ENCODE measurements at places on chromosomes 12 and 14. TPM values are rescaled to one million over a fixed set of nuclear protein-coding genes. Genes with fewer than 3 reads are reported as not detected.
A peak's percentile ranks its signal among the peaks of the same experiment; 100 is the strongest.

GRCh38 chr12:91746976-91747375 is 398.7 kb downstream of the BTG1 start:
- H3K36me3 ChIP-seq = no peaks in the 10 kb centered on the region
- DNase-seq = no peak
- H3K27me3 ChIP-seq = no peaks in the 10 kb centered on the region
- H3K4me3 ChIP-seq = no peak overlapping the region
- no peak overlapping the region for H3K27ac ChIP-seq

GRCh38 chr12:123109319-123109772 is 41.5 kb downstream of the PITPNM2 start:
- H3K27ac ChIP-seq = no peak overlapping the region
- no peaks in the 10 kb centered on the region for H3K27me3 ChIP-seq
- peaks cover 2% of the 10 kb centered on the region for H3K4me1 ChIP-seq
- DNase-seq = no peak

- DNase-seq = peak; percentile 47
- H3K36me3 ChIP-seq = no peaks in the 10 kb centered on the region
- peak overlapping the region; percentile 92 for H3K27ac ChIP-seq
- no peaks in the 10 kb centered on the region for H3K27me3 ChIP-seq
Measured at GRCh38 chr14:55580470-55581341, 699 bp downstream of the KTN1 start.

DNA sequence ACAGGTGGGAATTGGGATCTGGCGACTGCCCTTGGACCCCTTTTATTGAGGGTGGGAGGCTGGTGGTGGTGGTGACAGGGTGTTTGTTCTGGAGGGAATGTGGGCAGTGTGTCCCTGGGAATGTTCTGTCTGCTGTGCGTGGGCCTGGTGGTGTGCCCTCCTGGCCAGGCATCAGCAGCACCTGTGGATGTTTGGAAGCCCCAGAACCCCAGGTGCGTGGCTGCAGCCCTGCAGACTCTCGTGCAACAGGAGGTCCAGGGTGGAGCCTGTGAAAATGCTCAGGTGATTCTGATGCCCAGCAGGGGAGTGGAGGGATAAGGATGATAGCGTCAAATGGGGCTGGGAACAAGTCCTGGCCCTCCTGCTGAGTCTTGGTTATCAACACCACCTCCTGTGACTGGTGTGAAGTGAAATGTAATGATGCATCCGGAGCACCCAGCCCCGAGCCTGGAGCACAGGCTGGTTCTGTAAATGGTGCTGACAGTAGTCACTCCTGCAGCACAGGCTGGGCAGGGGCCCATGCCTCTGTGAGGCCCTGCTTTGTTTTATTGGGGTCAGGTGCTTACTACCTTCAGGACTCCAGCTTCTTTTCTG is 176.6 kb downstream of the TSPAN9 start:
- no peak overlapping the region for H3K27ac ChIP-seq
- no peaks in the 10 kb centered on the region for H3K27me3 ChIP-seq
- no peaks in the 10 kb centered on the region for H3K36me3 ChIP-seq
- H3K4me1 ChIP-seq = peaks cover 4% of the 10 kb centered on the region
- H3K4me3 ChIP-seq = no peak overlapping the region

DNA sequence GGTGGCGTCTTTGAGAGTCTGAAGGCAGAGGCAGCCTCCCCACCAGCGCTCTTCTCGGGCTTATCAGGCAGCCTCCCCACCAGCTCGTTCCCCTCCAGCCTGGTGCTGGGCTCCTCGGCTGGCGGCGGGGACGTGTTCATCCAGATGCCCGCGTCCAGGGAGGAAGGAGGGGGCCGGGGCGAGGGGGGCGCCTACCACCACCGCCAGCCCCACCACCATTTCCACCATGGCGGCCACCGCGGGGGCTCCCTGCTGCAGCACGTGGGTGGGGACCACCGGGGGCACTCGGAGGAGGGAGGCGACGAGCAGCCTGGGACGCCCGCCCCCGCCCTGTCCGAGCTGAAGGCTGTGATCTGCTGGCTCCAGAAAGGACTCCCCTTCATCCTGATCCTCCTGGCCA is 11.8 kb downstream of the RNFT2 start:
- H3K4me3 ChIP-seq = no peak overlapping the region
- no peaks in the 10 kb centered on the region for H3K4me1 ChIP-seq
- DNase-seq = no peak
- H3K27me3 ChIP-seq = no peaks in the 10 kb centered on the region
- no peak overlapping the region for H3K27ac ChIP-seq

DNA sequence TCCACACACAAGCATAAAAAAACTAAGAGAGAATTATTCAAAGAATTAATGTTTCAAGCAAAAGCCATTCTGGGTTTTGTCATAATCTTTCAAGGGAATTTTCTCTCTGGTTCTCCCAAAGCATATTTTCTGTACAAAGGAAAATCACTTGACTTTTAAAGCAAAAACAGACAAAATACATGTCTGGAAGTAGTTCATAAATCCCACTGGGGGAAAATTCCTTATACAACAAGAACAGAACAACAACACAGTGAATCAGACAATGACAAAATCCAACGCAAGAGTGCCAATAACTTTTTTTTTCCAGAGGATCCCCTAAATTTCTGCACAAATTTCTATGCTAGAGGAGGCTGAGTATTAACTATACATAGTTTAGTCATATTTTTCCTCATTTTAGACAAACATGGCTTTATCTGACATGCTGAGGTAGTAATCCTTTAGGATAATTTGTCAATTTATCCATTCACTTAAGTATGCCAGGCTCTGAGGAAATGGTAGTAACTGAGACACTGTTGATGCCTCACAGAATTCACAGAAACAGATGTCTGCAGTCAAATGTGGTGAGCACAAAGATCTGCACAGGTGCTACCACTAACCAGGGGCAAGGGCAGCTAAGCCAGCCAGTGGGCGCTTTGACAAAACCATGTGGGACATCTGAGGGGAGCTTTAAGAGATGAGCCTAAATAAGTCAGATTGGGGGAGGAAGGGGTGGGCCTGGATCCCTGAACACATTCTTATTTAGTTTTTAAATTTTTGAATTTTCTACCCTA is 38.0 kb downstream of the GRIP1 start:
- no peak overlapping the region for H3K4me3 ChIP-seq
- no peaks in the 10 kb centered on the region for H3K4me1 ChIP-seq
- H3K27ac ChIP-seq = no peak overlapping the region
- H3K27me3 ChIP-seq = no peaks in the 10 kb centered on the region
- H3K36me3 ChIP-seq = no peaks in the 10 kb centered on the region

- DNase-seq = no peak
- H3K4me3 ChIP-seq = no peak overlapping the region
- no peaks in the 10 kb centered on the region for H3K4me1 ChIP-seq
- H3K27ac ChIP-seq = peak overlapping the region; percentile 36
- no peaks in the 10 kb centered on the region for H3K27me3 ChIP-seq
Measured at GRCh38 chr12:47236109-47236714, 156.5 kb upstream of the AMIGO2 start.

DNA sequence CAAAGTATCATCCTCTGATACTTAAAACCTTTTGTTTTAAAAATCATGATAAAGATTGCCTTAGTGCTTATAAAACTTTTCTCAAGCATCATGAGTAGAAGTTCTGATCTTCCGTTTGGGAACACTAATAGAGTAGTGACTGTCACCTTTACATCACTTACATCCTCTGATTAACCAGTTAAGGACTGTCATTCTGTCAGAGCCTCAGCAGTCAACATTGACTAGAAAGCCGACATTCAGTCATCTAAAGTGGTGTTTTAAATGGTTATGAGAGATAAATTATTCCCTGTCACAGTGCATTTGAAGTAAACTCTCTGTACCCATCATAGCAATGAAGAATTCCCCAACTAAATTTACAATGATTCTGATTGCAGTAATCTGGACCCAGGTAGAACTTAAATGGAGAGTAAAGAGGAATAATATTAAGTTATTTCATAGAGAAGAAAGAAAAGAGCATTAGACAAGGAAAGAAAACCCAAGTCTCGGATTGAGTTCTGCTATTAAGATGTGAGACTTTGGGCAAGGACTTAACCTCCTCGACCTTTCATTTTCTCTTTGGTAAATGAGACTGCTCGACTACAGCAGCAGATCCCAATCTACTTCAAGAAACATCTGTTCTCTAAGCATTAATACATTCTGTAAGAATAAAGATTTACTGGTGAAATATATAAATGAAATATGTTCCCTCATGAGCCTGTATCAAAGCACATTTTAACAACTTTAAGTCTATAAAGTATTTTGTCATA is 563.9 kb upstream of the LMO3 start:
- H3K4me1 ChIP-seq = no peaks in the 10 kb centered on the region
- H3K36me3 ChIP-seq = no peaks in the 10 kb centered on the region
- no peak overlapping the region for H3K4me3 ChIP-seq
- no peak overlapping the region for H3K27ac ChIP-seq

DNA sequence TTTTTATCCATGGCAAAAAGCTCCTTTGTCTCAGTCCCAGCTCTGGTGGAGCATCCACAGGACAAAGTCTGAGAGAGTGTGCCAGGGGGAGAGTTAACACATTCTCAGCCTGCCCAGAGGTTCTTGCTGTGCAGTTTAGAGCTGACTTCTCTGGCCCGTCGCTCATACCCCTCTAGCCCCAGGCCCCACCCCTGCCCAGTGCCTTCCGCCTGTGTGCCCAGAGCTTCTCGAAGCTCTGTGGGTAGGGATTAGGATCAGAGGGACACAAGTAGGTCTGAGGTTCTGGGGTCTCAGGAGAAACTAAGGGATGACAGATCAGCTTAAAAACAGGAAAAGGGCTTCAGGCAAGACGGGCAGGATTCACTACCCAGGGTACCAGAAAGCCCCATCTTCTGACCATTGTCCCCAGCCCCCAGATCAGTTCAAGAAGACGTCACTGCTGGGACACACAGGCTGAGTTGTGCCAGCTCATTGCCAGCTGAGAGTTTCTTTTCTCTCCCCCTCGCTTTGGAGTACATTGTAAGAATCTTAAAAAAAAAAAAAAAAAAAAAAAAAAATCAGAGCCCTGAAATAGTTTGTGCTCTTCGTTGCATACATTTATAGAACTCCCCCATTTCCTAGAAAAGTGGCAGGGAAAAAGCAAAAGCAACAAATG is 127.0 kb downstream of the GCH1 start:
- H3K27me3 ChIP-seq = no peaks in the 10 kb centered on the region
- H3K27ac ChIP-seq = no peak overlapping the region
- H3K4me1 ChIP-seq = peaks cover 5% of the 10 kb centered on the region
- DNase-seq = no peak
- no peak overlapping the region for H3K4me3 ChIP-seq

GRCh38 chr14:25122211-25122610 is 72.3 kb upstream of the STXBP6 start:
- no peak overlapping the region for H3K4me3 ChIP-seq
- H3K36me3 ChIP-seq = no peaks in the 10 kb centered on the region
- DNase-seq = no peak
- H3K4me1 ChIP-seq = no peaks in the 10 kb centered on the region
- H3K27ac ChIP-seq = no peak overlapping the region
- H3K27me3 ChIP-seq = no peaks in the 10 kb centered on the region

GRCh38 chr12:132390287-132391076 is 61.1 kb upstream of the GALNT9 start:
- DNase-seq = no peak
- H3K36me3 ChIP-seq = no peaks in the 10 kb centered on the region
- no peak overlapping the region for H3K27ac ChIP-seq
- no peak overlapping the region for H3K4me3 ChIP-seq

DNA sequence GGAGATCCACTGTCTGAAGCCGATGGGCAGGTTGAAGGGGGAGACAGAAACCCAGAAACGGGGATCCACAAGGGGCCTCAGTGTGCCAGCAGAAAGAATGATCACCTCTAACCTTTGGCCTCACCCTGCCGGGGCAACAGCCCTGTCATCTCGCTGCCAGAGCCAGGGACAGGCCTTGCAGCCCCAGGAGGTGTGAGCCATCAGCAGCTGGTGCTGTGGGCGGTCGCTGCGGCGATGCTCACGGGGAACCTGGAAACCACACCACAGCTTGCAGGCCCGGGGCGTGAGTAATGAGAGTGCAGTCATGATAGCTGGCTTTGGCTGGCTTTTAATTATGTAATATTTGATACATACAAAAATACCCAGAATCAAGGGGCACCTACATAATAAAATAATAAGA is 4.7 kb upstream of the TTC7B start:
- H3K4me3 ChIP-seq = no peak overlapping the region
- no peaks in the 10 kb centered on the region for H3K27me3 ChIP-seq
- H3K27ac ChIP-seq = no peak overlapping the region
- H3K4me1 ChIP-seq = no peaks in the 10 kb centered on the region

- H3K27me3 ChIP-seq = no peaks in the 10 kb centered on the region
- H3K4me1 ChIP-seq = no peaks in the 10 kb centered on the region
- H3K27ac ChIP-seq = no peak overlapping the region
Measured at GRCh38 chr12:118641249-118641648, 264.9 kb downstream of the SUDS3 start.

GRCh38 chr12:124497658-124498057 is 69.8 kb downstream of the NCOR2 start:
- H3K4me3 ChIP-seq = no peak overlapping the region
- no peak for DNase-seq
- H3K36me3 ChIP-seq = no peaks in the 10 kb centered on the region
- no peaks in the 10 kb centered on the region for H3K27me3 ChIP-seq

GRCh38 chr14:44945264-44945663 is 16.5 kb downstream of the KLHL28 start:
- H3K4me1 ChIP-seq = no peaks in the 10 kb centered on the region
- H3K27ac ChIP-seq = no peak overlapping the region
- no peak overlapping the region for H3K4me3 ChIP-seq
- no peaks in the 10 kb centered on the region for H3K27me3 ChIP-seq

DNA sequence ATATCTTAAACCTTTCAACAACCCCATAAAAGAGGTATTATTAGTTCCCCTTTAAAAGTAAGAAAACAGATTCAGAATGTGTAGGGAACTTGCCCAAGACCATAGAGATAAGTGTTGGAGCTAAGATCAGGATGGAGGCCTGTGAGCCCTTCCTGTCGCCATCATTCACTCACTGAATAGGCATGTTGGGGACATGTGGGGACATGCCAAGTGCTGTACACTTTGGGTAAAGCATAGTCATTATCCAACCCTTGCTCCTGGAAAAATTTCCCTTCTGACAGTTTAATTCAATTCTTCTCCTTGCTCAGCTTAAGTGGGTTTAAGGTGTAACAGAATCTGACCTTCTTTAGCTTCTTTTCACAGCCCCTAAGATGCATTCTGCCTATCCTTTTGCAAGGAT is 28.0 kb upstream of the C12orf42 start:
- no peaks in the 10 kb centered on the region for H3K36me3 ChIP-seq
- H3K4me3 ChIP-seq = no peak overlapping the region
- no peaks in the 10 kb centered on the region for H3K27me3 ChIP-seq

GRCh38 chr12:96130396-96131059 is 63.6 kb upstream of the ELK3 start:
- H3K36me3 ChIP-seq = no peaks in the 10 kb centered on the region
- no peak for DNase-seq
- no peak overlapping the region for H3K27ac ChIP-seq
- no peaks in the 10 kb centered on the region for H3K27me3 ChIP-seq
- H3K4me3 ChIP-seq = no peak overlapping the region

- no peaks in the 10 kb centered on the region for H3K36me3 ChIP-seq
- no peaks in the 10 kb centered on the region for H3K4me1 ChIP-seq
- no peak overlapping the region for H3K4me3 ChIP-seq
- H3K27me3 ChIP-seq = no peaks in the 10 kb centered on the region
- no peak for DNase-seq
Measured at GRCh38 chr12:6850796-6851152, 312 bp downstream of the CDCA3 start.

Gene CMTM5
- 14.9 TPM for total RNA-seq

Gene MYL2
- not detected for total RNA-seq

Gene SLC6A15
- 6.2 TPM for total RNA-seq

Gene RPGRIP1
- total RNA-seq = not detected

Gene ABCC9
- 118 TPM for total RNA-seq

Measured in uterus (tissue), 4 donors.